ENCODE measurements at places on chromosomes 16 and 17. TPM values are rescaled to one million over a fixed set of nuclear protein-coding genes. Genes with fewer than 3 reads are reported as not detected.

DNA sequence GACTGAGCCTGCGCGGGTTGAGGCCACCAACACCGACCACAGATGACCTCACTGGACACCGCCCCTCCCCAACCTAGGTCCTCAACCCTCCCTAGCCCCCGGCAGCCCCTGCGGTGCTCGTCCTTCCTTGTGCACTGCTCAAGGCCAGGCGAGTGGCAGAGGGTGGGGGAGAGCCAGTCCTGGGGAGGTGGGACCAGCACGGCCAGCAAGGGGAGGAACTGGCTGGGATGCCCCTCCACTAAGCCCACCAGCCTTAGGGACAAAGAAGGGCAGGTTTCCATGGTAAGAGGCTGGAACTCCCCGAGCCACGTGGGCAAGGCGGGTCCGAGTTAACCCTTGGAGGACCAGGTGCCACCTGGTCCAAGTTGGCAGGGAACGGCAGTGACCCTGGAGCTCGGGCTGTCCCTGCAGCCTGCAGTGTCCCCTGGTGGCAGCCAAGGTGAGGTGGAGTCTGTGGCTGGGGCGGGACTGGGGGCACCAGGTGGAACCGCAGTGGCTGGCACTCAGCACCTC, 9.2 kb downstream of the FSCN2 start:
- no peak for DNase-seq

DNA sequence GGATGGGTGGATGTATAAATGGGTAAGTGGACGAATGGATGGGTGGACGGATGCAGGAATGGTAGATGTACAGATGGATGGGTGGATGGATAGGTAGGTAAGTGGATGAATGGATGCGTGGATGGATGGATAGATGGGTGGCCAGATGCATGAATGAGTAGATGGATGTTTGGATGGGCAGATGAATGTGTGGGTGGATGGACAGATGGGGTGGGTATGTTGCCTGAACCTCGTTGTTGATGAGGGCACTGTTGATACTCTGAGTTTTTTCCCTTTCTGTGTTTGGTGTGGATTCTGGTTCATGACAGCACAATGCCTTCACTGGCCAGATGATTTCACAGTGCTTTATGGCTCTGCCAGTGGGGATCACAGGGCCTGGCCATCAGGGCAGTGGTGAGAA, 208.3 kb downstream of the NPIPB11 start:
- DNase-seq: no peak

DNA sequence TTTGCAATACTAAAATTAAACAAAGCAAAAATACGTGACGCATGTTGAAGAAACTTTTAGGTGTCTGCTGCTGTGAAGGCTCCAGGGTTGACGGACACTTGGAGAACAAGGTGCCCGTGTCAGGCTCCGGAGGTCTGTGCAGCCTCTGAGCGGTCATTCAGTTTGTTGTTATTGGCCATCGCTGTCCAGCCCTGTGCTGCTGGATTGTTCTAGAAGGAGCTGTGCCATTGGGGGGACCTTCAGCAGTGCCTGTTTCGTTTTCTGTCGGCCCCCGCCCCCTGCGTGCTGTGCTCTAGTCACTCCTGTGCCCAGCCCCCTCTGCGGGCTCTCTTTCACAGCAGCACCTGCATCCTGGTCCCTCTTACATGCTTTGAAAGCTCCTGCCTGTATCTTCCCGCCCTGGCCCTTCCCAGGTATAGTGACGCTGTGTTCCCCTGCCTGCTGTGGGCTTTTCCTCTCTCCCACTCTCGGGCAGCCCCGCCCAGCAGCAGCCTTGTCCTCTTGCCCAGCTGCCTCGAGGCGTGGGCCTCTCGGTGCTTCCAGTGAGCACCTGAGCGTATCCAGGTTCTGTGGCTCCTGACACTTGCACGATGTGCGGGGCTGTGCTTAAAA, 50.7 kb downstream of the RNF213 start:
- DNase-seq: no peak

DNA sequence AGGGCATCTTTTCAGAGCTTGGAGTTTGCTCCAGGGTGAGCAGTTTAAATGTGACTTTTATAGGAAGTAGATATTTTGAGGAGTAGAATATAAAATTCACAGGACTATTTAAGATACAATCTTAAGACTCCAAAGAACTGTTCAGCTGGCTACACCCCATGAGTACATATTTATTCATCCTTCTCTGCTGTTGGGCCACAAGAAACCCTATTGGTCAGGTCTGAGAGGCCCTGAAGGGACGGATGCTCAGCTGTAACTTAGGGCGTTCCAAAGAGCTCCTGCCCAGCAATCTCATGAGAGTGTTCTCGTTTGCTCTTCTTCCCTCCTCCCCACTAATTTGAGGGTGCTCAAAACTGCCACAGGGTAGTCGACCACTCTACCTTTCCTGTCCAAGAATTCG, 7.3 kb downstream of the ST6GALNAC2 start:
- DNase-seq: no peak

DNA sequence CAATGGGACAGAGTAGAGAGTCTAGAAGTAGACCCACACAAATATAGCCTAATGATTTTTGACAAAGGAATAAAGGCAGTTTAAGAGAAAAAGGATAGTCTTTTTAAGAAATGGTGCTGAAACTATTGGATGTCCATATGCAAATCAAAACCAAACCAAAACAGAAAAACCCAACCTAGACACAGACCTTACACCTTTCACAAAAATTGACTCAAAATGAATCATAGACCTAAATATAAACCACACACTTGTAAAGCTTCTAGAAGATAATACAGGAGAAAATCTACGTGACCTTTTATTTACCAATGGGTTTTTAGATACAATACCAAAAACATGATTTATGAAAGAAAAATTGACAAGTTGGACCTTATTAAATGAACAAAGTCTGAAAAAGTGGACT, 66.4 kb upstream of the MPHOSPH6 start:
- no peak for DNase-seq

DNA sequence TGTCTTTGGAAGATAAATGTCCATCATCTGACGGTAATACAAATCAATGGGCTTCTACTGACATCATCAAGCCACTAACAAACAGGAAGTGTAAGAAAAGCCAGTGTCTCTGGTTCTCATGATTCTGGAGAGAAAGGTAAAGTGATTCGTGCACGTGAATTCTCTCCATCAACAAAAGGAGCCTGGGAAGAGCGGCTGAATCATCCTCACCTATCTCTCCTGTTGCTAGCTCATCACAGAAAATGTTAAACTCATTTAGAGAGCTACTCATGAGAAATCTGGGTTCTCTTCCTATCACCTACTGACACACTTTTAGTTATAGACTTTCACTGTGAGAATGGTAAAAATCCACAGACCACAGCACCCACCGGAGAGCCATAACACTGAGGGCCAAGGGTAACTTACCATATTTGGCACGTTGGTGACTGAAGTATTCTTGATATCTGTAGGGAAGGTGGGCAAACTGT, 70.3 kb downstream of the CREBBP start:
- no peak for DNase-seq

DNA sequence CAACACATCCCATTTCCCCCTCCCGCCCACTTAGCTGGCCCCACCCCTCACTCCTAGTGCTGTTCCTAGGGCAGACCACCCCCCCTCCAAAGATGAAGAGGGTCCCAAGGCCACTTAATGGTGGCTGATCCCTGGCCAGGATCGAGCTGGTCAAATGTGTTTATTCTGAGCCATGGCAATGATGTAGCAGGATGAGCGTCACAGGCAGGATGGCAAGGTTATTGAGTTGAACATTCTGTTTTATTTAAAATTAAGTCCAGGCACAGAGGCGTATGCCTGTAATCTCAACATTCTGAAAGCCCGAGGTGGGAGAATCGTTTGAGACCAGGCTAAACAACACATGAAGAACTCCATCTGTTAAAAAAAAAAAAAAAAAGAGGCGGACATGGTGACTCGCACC, 12.2 kb downstream of the ZNF423 start:
- no peak for DNase-seq

DNA sequence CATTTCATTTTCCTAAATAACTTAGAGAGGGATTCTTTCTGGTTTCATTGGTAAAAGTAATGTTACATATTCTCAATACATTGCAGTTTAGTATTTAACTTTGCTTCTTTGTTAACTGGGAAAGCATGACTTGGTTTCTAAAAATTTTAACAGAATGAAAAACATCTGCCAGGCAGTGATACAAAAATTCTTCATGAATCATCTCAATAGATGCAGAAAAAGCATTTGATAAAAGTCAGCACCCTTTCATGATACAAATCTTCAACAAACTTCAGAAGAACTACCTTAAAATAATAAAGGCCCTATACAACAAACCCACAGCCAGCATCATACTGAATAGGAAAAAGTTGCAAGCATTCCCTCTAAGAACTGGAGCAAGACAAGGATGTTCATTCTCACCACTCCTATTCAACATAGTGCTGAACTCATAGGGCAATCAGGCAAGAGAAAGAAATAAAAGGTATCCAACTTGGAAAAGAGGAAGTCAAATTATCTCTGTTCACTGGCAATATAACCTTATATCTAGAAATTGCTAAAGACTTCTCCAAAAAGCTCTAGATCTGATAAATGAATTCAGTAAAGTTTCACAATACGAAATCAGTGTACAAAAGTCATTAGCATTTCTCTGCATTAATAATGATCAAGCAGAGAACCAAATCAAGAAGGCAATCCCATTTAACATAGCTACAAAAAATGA, 50.4 kb downstream of the SLFN5 start:
- DNase-seq: no peak

DNA sequence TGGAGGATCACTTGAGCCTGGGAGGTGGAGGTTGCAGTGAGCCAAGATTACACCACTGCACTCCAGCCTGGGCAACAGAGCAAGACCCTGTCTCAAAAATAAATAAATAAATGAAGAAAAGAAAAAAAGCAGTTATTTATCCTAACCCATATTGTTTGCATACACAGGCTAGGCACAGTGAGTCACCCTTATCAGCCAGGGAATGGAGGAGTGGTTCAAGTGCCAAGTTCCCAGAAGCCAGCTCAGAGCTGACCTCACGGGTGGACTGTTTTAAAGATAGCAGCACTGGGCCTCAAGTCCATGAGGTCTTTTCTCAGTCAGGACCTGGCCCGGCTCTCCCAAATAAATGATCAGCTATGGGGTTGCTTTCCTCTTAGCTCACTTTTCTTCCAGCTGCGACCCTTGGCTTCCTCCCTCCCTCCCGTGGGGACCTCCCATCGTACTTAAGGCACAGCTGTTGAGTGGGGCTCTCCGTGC, 22.6 kb upstream of the MGAT5B start:
- DNase-seq: no peak

DNA sequence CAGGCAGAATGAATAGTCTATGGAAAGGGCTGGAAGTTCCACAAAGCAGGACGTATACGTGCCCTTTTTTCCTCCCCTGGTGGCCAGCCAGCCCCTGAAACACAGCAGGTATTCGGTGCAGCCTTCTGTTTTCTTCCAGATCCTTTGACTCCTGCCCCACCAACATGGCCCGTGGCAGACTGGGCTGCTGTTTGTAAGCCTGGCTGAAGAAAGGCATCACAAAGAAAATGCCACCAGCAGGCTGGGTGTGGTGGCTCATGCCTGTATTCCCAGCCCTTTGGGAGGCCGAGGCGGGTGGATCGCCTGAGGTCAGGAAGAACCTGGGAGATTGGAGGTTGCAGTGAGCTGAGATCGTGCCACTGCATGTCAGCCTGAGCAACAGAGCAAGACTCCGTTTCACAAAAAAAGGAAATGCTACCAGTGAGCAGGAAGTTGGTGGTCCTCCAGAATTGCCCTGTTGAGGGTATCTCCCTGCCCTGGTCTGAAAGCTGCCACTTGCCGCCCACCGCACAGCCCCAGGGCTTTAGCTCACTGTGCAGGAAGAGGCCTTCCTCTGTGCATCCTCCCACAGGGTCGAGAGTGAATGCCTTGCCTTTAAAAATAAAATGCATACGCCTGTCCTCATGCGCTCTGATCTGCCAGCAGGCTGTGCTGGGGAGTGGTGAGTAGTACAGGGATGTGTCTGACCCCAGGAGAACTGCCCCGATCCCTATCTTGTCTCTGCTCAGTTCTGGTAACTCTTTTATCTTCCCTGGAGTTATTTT, 587.7 kb downstream of the MAF start:
- no peak for DNase-seq

DNA sequence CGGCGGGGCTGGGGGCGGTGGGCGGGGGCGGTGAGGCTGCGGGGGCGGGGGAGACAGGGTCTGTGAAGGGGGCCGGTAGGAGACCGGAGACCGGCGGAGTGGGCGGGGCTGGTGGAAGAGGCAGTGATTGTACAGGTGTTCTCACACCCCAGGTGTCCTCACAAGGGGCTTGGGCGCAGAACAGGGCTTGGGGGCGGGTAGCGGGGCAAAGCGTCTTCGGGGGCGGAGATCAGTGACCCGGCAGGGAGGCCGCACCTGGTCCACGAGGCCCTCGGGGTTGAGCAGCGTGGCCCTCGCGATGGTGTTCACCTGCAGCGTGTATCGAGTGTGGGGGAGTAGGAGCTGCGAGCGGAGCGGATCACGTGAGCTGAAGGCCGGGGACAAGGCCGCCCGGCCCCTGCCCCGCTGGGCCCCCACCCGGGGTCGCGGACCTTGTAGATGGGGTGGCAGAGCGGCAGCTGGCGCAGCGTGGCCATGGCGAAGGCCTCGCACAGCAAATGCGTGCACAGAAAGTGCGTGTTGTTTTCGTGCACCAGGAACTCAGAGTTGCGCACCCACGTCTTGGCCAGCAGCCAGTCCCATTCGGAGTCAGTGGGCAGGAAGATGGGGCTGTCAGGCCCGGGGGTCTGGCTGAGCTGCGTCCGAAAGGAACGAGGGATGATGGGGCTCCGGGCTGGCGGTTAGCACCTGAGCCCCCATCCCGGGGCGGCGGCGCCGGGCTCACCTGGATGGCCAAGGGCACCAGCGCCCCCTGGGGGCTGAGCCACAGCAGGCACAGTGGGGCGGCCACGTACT, 8.5 kb downstream of the ALOXE3 start:
- peak; percentile 82 for DNase-seq

GRCh38 chr17:17605729-17606088, 14.2 kb upstream of the PEMT start:
- no peak for DNase-seq

GRCh38 chr16:2151188-2152091, 3.0 kb downstream of the RAB26 start:
- peak; percentile 36 for DNase-seq

DNA sequence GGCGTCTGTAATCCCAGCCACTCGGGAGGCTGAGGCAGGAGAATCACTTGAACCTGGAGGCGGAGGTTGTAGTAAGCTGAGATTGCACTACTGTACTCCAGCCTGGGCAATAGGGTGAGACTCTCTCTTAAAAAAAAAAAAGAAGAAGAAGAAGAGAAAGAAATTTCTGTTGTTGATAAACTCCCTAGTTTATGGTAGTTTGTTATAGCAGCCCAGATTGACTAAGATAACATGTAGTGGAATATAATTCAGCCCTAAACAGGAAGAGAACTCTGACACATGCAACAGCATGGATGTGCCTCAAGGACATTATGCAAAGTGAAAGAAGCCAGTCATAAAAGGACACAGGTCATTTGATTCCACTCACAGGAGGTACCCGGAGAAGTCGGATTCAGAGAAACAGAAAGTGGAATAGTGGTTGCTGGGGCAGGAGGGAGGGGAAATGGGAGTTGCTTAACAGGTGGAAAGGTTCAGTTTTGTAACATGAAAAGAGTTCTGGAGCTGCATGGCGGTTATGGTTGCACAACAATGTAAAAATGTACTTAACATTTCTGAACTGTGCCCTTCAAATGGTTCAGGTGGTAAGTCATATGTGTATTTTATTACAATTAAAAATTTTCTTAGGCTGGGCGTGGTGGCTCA, 26.0 kb upstream of the PRM1 start:
- no peak for DNase-seq

- DNase-seq: no peak
These were observed 77.0 kb downstream of the HS3ST2 start for GRCh38 chr16:22890976-22891375.

Gene C1QTNF1
- not detected for total RNA-seq

Gene TPSAB1
- not detected for total RNA-seq

Gene PHKB
- total RNA-seq: 56.4 TPM

Gene DPEP3
- 1.2 TPM for total RNA-seq

Gene RCVRN
- total RNA-seq: not detected

Gene TTC19
- total RNA-seq: 36.3 TPM

Gene AGRP
- not detected for total RNA-seq
